ENCODE measurements at places on chromosomes 4 and X.

DNA sequence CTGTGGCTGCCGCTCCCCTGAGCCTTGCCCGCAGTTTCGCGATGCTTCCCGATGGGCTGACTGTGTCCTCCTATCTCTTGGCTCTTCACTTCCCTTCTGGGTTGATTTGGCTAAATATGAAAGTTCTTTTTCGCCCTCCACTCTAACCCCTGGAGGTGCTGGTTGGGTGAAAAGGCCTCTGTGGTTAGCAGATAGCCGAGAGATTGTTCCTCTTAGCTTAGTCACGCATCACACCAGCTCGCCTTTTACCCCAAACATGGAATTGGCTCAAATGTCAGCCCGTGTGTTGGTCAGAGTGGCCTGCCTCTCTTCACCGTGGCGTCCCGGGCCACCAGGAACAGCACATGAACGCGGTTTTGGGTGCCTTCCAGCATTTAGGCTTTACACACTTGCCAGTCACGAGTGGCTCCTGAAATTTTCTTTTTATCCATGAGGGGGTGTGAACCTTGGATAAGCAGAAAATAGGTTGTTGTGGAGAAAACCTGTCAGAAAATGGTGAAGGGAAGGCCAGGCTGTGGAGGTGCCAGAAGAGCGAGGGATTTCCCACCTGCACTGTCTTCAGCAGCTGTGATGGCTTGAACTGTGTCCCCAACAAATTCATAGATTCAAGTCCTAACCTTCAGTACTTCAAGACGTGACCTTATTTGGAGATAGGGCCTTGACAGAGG is 8.9 kb downstream of the CLCN4 start:
- DNase-seq = no peak

DNA sequence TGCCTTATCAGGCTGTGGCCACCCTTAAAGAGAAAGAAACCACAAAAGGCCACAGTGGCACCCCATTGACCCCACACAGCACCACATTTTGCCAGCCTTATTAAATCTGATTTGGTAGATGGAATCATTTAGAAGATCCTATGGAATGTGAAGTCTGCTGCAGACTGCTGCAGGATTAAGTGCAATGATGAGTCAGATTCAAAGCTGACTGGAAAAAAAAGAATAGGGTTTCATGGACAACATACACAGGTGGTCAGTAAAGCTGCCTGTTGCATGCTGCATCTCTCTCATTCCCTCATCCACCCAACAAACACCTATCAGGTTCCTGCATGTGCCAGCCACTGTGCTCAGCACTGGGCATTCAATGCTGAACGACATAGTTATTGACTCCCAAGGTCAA is 56.6 kb downstream of the CHST7 start:
- no peak for DNase-seq

DNA sequence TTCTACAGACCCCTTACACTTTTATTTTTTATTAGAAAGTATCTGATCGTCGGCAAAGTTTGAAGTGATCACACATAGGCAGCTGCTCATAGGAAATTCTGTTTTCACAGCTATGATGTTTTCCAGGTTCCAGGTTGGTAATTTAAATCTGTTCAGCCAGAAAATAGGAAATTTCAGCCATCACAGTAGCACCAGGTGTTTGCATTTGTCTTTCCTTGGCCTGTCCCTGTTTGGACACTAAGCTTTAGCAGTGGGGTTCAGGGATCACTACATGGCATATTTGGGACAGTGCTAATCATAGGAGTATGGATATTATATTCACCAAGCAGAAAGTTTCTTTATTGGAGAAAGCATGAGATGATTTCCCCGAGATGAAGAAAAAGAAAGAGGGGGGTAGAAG is 92.9 kb downstream of the ANK2 start:
- DNase-seq = no peak

- DNase-seq = no peak
Observed at GRCh38 chr4:183906739-183907651, 1.9 kb downstream of the STOX2 start.

DNA sequence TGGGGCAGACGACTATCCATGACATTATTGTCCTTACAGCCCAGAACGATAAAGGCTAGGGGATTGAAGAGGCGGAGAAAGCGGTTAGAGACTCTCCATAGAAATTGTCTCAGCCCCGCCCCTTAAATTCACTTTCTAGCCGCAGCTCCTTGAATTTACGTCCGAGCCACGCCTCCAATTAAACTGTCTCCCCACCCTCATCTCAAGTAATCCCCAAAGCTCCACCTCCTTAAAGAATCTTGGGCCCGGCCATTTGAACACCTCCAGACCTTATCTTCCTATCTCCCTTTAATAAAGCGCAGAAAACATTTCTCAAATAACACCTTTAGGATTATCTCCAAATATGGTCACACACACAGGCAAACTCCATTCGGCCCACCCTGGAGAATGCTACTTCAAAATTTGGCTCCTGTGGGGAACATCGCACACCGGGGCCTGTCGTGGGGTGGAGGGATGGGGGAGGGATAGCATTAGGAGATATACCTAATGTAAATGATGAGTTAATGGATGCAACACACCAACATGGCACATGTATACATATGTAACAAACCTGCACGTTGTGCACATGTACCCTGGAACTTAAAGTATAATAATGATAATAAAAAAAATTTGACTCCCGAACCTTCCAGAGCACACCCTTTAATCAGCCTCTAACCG is 7.2 kb upstream of the MAGIX start:
- no peak for DNase-seq
